ENCODE measurements at places on chromosomes 7 and 10. TPM values are rescaled to one million over a fixed set of nuclear protein-coding genes. Genes with fewer than 3 reads are reported as not detected.

Gene GNGT1
- not detected for total RNA-seq

Gene SPOCK2
- 46.3 TPM for total RNA-seq

Gene PNLIPRP1
- not detected for total RNA-seq

Gene OR9A2
- total RNA-seq, result not detected

Gene OR2A12
- not detected for total RNA-seq

Gene ALOX5
- total RNA-seq, result 0.52 TPM

Gene RBM48
- 14.4 TPM for total RNA-seq

Gene MYOZ1
- not detected for total RNA-seq

Gene CSGALNACT2
- 17.4 TPM for total RNA-seq

Gene ARPC1B
- 276 TPM for total RNA-seq

Gene SEMA4G
- 0.71 TPM for total RNA-seq

Gene CPED1
- not detected for total RNA-seq

Gene AZGP1
- total RNA-seq, result not detected

Gene GDF2
- not detected for total RNA-seq

Gene PRSS37
- total RNA-seq, result not detected

Gene TMEM176A
- not detected for total RNA-seq

All from activated CD8-positive, alpha-beta memory T cell treated with anti-CD3 and anti-CD28 coated beads for 36 hours (primary cell).